Natural killer cell (primary cell): ENCODE measurements at places on chromosomes 2 and 18.

GRCh38 chr2:96112501-96113366 lies 3.6 kb downstream of the ADRA2B start:
- H3K27ac ChIP-seq: no peak overlapping the region
- H3K4me3 ChIP-seq: no peak overlapping the region
- no peaks in the 10 kb centered on the region for H3K36me3 ChIP-seq

DNA sequence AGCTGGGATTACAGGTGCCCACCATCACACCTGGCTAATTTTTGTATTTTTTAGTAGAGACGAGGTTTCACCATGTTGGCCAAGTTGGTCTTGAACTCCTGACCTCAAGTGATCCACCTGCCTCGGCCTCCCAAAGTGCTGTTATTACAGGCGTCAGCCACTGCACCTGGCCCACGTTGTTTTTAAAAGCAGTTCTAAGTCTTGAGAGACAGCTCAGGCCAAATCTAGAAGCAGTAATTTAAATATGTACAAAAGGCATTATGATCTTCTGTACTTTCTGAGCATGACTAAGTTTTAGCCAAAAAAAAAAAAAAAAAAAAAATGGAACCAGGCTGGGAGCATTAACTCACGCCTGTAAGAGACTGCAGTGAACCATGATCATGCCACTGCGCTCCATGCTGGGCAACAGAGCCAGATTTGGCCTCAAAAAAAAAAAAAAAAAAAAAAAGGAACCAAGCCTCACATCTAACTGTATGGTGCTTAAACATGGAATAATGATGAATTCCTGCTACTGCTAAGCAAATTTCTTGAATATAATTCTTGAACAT lies 4.0 kb downstream of the ABHD3 start:
- H3K4me1 ChIP-seq: peaks cover 4% of the 10 kb centered on the region
- peaks cover 11% of the 10 kb centered on the region for H3K36me3 ChIP-seq
- DNase-seq: no peak
- no peak overlapping the region for H3K27ac ChIP-seq

DNA sequence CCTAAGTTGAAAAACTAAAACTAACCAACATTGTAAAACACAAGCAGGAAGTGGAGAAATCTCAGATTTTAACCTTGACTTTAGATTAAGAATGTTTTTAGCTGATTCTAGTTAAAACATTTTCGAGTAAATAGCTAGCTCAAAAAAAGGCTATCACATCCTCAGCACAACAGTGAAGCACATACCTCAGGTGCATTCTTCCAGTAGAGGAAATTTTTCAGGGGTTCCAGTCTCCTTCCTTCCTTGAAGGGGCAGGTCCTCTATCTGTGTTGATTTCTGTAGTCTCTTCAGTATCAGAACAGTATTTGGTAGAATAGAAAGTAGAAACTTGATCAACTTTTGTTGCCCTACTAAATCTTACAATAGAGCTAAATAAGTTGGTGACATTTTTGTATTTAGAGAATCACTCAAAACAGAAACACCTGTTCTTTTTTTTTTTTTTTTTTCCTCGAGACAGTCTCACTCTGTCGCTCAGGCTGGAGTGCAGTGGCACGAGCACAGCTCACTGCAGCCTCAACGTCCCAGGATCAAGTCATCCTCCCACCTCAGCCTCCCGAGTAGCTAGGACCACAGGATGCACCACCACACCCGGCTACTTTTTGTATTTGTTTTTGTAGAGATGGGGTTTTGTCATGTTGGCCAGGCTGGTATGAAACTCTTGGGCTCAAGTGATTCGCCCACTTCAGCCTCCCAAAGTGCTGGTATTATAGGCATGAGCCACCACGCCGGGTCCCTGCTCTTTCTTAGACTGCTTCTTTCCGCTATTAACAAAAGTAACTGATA lies 6.9 kb upstream of the GPR155 start:
- no peaks in the 10 kb centered on the region for H3K36me3 ChIP-seq
- peaks cover 32% of the 10 kb centered on the region for H3K4me1 ChIP-seq
- H3K4me3 ChIP-seq: peak overlapping the region; percentile 24
- H3K27me3 ChIP-seq: no peaks in the 10 kb centered on the region
- DNase-seq: peak; percentile 50
- peak overlapping the region; percentile 96 for H3K27ac ChIP-seq

DNA sequence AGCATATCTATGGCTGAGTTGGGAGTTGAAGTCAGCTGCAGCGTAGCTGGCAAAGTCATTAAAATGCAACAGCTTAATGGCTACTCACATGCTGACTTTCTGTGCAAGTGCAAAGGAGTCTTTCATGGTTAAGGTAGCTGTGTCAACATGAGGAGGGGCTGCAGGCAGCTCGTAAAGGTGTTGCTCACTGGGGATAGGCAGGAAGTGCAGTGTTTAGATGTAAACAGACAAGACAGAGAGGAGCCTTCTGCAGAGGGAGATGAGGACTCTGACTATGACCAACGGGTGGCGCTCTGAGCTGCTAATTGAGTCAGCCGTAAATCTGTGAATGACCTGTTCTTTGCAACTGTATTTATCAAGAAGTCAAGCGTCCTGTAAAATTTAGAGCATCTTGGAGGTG lies 22.3 kb upstream of the CAVIN2 start:
- H3K27ac ChIP-seq: no peak overlapping the region
- H3K27me3 ChIP-seq: no peaks in the 10 kb centered on the region
- no peak for DNase-seq
- no peaks in the 10 kb centered on the region for H3K4me1 ChIP-seq
- no peak overlapping the region for H3K4me3 ChIP-seq

DNA sequence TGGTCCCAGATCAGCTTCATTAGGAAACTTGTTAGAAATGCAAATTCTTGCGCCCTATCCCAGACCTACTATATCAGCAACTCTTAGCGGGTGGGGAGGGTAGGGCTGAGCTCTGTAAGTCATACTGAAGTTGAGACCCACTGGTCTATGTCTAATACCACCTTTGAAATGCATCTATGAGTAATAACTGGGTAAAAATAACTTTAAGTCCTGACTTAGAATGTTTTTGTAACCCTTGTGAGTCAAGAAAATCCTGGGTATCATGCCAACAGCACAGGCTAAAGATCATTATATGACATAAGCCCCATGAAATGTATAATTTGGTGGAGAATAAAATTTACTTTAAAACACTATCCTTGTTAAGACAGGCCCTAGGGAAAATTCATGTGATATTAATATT lies 41.4 kb downstream of the PRKD3 start:
- no peak overlapping the region for H3K4me3 ChIP-seq
- H3K27me3 ChIP-seq: no peaks in the 10 kb centered on the region
- H3K4me1 ChIP-seq: no peaks in the 10 kb centered on the region
- DNase-seq: no peak
- no peak overlapping the region for H3K27ac ChIP-seq
- H3K36me3 ChIP-seq: peaks cover 50% of the 10 kb centered on the region

- H3K4me1 ChIP-seq: no peaks in the 10 kb centered on the region
- no peak overlapping the region for H3K27ac ChIP-seq
- H3K36me3 ChIP-seq: no peaks in the 10 kb centered on the region
- H3K27me3 ChIP-seq: no peaks in the 10 kb centered on the region
- no peak overlapping the region for H3K4me3 ChIP-seq
Measured at GRCh38 chr2:1446301-1446700, 33.0 kb downstream of the TPO start.

GRCh38 chr2:25305775-25306174 lies 36.0 kb downstream of the DNMT3A start:
- H3K36me3 ChIP-seq: no peaks in the 10 kb centered on the region
- DNase-seq: no peak
- H3K4me3 ChIP-seq: no peak overlapping the region
- peak overlapping the region; percentile 79 for H3K27ac ChIP-seq
- H3K4me1 ChIP-seq: peaks cover 81% of the 10 kb centered on the region

DNA sequence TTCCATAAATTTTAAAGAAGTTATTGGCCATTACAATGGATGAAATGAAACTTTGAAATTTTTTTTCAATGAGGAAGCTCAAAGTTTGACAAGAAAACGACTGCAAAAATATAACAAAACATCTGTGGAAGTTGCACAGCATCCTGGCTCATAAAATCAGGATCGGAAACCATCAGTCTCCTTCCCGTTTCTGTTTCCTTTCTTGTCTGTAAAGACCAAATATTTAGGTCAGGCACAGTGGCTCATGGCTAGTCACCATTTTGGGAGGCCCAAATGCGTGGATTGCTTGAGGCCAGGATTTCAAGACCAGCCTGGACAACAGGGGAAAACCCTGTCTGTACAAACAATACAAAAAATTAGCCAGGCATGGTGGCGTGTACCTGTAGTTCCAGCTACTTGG lies 27.6 kb upstream of the SSB start:
- no peak overlapping the region for H3K4me3 ChIP-seq
- peaks cover 14% of the 10 kb centered on the region for H3K27me3 ChIP-seq
- H3K36me3 ChIP-seq: no peaks in the 10 kb centered on the region
- H3K27ac ChIP-seq: no peak overlapping the region
